ENCODE measurements at places on chromosomes 4 and X.

DNA sequence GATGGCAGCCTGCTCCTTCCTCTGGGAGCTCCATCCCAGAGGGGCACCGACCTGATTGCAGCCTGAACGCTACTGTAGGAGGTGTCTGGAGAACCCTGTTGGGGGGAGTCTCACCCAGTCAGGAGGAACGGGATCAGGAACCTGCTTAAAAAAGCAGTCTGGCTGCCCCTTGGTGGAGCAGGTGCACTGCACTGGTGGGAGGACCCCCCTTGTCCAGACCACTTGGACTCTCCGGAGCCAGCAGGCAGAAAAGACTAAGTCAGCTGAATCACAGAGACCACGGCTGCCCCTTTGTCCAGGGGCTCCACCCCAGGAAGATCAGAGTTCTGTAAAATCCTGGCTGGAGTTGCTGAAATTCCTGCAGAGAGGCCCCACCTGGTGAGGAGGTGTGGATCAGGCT lies 67.3 kb upstream of the MAGEB18 start:
- no peak for DNase-seq

GRCh38 chrX:22012051-22012450 lies 20.1 kb upstream of the PHEX start:
- DNase-seq = no peak

DNA sequence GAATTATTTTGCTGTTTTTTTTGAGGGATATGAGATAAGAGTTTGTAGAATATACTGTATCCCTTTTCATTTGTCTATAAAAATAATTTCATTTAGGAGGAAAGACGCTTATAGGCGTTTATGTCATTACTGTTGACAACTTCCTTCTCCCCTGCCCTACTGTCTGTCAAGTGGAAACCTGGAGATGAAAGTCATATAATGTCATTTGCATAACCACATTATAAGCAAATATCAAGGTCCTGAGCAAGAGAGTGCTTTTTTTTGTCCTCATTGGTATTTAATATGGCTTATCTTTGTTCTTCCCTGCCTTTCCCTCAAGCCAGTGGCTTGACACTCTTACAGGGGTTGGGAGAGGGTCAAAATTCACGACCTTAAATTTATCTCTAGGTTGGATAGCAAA lies 55.8 kb downstream of the LRP2BP start:
- DNase-seq = no peak

GRCh38 chr4:130403221-130403620 lies 1307.3 kb downstream of the C4orf33 start:
- DNase-seq = no peak

DNA sequence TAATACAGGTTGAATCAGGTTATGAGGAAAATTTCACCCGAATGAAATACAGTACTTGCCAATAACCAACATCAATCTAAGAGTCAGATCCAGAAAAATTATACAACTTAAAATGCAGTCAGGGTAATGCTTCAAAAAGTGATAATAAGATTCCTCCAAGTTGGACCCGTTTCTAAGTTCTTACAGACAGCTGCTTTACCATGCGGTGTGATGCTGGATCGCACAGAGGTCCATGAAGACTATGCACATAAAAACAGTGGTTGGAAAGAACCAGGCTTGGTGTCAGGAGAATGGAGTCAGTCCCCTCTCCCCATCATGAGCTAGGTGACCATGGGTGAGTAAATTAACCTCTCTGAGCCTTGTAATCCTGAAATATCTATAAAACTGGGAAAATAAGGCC lies 261.3 kb downstream of the QDPR start:
- no peak for DNase-seq

DNA sequence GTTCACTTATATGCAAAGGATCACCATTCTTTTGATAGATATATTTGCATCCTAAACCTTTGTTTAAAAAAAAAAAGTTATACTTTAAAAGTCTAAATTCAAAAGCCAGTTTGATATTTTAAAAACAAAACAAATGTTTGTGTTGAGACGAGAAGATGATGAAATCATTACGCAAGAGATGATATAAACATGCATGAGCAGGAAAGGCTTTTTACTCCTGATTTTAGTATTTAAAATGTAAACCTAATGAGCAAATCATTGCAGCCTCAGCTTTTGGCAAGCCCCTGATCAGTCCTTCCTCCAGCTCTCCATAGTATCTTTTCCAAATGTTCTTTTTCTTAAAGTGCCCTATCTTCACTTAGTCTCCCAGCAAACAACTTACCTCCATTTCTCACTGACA lies 115.6 kb downstream of the ARAP2 start:
- no peak for DNase-seq

- no peak for DNase-seq
Observed at GRCh38 chrX:118058924-118059323, 57.7 kb downstream of the KLHL13 start.

- no peak for DNase-seq
Observed at GRCh38 chr4:121697564-121697963, 784 bp upstream of the ANXA5 start.

DNA sequence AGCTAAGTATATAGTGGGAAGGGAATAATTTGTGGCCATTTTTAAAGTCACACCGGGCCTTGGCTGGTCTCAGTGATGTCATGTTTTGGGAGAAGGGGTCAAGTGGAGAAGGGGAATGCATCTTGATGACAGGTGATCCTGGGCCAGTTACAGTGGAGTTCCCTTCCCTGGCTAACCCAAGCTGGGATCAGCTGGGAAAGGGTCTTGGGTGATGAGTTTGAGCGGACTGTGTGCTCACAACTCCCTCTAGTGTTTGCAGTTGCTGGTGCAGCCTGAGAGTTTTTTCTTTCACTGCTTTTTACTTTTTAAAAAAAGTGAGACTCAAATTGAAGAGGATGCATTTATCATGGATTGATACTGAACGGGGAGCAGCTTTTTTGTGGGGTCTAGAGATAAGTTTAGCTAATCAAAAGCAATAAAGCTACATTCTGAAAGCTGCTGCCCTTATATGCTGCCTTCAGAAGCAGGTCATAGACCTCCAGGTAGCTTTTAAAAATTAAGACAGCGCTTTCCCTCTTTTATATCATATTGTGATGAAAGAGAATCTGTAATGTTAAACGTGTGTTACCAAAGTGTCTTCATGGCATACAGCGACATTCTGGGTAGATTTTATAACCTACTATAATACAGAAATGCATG lies 164.7 kb downstream of the DCLK2 start:
- DNase-seq = no peak

GRCh38 chr4:128463006-128463405 lies 175.4 kb upstream of the PGRMC2 start:
- no peak for DNase-seq

GRCh38 chr4:30630431-30630830 lies 89.7 kb upstream of the PCDH7 start:
- no peak for DNase-seq

DNA sequence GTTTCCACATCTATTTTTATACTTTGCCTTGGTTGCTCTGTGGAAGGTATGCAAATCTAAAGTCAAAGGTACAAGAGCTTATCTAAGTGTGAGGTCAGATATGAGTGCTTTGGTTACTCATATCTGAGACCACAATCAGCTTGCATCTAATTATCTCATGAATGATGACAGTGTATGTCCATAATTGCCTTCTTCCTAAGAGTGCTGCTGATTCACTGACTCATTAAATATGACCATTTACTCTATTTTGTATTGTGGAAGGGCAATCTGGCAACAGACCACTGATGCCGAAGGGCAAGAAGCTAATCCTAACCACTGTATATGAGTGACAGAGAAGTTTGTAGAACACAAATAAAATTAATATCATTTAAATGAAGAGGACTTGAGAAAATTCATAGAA lies 1190.2 kb upstream of the AGA start:
- DNase-seq = peak; percentile 29

DNA sequence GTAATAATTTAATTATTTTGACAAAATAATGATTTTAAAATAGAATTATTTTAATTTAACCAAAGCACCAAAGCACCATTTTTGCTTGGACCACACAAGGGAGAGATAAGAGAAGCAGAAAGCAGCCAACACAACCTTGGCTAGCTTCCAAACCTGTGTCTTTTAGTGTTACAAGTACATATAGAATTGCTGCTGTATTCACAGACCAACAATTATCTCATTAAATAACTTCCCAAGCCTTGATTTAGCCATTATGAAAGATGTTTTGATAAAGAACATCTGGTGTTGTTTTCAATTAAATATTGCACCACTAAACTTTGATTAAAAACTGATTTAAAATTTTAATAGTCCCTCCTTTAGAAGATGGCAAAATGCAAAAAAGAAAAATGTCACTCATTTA lies 14.0 kb upstream of the IGFBP7 start:
- no peak for DNase-seq

DNA sequence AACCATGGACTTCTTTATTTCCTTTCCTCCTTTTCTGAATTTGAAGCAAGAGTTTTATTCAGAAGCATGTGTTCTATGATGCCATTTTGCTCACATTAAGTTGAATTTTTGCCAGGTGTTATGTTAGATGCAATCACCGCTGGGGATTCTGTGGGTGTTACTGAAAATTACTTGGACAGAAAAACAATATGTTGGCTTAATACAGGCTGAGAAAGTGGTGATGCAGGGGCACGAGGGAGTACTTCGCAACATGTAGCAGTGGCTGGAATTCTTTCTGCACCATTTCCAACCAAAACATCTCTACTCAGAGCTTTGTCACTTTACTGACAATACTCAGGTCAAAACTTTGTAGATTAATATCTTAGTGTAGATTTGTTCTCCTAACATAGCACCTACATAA lies 109.2 kb upstream of the PCDH18 start:
- DNase-seq = peak; percentile 18

DNA sequence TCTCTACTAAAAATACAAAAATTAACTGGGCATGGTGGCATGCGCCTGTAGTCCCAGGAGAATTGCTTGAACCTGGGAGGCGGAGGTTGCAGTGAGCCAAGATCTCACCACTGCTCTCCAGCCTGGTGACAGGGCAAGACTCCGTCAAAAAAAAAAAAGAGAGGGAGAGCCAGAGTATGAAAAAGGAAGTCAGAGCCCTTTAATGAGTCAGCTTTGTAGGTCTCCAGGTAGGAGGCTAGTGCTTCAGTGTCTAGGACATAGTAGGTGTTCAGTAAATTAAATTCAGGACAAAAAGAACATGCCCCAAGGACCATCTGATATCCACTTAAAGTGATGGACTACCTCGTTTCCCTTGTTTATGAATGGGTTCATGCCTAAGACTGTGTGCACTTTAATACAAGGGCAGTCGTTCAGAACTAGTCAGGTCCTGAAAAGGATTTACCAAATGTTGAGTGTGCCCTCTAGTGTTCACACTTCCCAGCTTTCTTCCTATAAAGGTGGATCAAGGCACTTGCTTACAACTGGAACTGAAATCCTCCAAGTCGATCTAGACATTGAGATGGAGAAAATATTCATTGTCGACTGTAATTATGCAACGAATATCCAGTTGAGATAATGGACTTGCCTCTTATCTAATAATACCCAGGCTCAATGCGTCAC lies 29.0 kb downstream of the F9 start:
- peak; percentile 34 for DNase-seq

DNA sequence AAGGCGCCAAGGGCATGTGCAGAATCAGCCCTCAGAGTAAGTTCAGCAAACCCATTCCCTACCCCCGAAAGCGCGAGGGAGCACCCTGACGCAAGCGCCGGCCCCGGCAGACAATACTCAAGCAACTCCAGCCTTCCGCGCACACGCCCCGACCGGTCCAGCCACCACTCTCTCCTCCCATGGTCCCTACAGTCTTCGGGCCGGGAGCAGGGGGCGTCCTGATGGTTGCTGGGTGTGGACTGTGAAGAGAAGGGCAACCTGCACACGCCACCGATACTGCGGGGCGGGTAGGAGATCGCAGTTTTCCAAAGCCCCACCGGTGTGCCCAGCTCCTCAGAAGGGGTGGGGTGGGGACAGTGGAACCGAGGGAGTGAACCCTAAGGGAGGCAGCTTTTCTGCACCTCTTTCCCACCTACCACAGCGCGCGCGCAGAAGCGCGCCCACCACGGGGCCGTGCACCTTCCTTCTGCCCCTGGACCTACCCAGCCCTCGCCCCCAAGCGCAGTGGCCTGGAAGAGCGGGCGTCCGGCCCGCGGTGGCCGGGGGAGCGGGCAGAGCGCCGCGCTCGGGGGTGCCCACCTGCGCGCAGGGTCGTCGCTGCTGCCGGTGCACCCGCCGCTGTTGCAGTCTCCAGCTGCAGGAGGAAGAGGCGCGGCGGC lies 650.2 kb upstream of the DIPK2B start:
- peak; percentile 25 for DNase-seq

GRCh38 chr4:11436673-11437072 lies 8.0 kb upstream of the HS3ST1 start:
- no peak for DNase-seq

GRCh38 chr4:72449705-72450104 lies 119.3 kb downstream of the ADAMTS3 start:
- DNase-seq = peak; percentile 17

DNA sequence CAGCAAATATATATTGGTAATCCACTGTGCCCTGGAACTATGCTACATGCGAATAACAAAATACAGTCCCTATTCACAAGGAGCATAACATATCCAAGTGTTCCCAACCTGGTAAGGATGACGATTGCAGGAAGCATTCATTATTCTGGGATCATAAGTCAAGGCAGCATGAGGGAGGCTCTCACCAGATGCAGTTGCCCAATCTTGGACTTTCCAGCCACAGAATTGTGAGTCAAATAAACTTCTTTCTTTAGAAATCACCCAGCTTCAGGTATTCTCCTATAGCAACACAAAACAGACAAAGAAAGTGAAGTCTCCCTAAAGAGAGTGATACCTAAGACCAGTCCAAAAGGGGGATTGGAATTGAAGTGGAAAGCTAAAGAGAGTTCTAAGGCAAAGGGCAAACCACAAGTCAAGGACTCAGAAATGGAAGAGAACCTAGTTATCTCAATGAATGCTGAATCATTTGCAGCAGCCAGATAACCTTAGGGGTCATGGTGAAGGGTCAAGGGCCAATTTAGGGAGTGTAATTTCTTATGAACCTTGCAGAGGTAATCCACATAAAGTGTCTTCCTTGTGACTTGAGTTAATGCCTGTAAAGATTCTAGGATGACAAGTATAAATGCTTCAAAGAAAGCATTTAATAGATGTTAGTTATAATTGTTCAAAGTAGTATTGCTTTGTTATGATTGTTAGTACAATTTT lies 103.1 kb upstream of the PCDH7 start:
- DNase-seq = peak; percentile 22

DNA sequence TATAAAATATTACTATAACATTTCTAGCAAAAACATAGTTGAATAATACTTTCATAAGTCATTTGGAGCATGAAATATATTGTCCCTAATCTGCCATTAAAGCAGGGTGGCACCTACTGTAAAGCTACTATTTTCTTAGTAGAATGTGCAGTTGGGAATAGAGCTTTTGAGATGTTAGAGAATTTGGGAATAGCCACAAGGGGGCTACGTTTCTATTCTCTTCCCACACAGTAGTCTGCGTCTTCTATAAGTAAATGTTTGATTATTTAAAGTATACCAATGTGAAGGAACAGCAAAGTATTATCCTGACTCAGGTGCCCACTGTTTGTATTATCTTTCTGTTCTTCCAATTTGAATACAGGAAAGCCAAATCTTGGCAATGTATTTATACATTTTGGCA lies 323.2 kb upstream of the GIMD1 start:
- DNase-seq = no peak

- DNase-seq = no peak
Observed at GRCh38 chr4:144647590-144647989, 1.6 kb downstream of the HHIP start.

GRCh38 chrX:12954981-12955380 lies 19.9 kb upstream of the TMSB4X start:
- DNase-seq = no peak

Measured in astrocyte (in vitro differentiated cells and primary cell).